Upper lobe of left lung (tissue), 6 donors: ENCODE measurements at places on chromosomes 13 and 19.

DNA sequence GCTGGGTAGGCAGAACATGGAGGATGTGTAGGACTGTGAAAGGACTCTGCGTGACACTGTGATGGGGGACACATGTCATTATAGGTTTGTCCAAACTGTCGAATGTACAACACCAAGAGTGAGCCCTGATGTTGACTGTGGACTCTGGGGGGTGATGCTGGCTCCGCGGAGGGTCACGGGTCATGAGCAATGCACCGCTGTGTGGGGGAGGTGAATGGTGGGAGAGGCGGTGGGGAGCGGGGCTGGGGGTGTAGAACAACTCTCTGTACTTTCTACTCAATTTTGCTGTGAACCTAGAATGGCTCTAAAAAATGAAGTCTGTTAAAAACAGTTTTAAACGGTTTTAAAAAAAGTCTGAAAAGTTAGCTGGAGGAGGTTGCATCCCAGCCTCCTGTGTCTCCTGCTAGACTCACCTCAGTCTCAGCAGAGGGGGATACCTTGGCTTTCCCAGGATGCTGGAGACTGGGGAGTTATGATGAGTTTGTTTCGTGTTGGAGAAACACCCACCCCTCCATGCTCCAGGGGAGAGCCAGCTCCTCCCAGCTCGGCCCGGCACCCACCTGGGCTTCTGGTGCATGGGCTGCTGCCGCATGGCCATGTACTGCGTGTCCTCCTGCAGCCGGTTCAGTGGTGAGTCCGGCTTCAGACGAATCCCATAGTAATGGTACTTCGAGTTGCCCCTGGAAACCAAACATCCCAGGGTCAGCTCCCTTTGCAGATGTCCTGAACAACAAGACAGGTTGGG lies 34.7 kb upstream of the RANBP3 start:
- no peak for DNase-seq

DNA sequence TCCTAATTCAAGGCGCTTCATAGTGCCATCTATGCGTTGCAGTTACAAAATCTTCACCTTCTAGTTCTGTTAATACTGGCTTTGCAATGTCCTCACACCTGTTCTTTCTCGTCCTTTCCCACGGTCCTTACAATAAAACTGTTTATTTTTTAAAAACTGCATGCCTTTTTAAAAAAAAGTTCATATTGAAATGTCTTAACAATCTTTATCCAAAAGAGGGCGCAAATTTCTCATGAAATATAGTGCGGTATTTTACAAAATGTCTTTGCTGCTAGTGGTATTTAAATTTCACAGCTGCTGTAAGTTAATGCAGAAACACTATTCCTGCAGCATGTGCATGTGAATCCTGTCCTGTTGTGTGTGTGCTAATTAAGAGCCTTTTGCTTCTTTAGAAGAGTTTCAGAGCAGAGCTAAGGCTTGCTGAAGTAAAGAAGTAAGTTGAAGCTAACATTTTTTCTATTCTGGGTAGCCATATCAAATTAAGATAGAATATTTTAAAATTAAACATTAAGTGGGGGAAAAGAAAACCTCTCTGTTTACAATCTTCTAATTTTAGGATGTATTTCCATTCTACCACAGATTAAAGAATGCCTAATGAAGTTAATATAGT lies 15.8 kb upstream of the CLDN10 start:
- DNase-seq, result no peak

GRCh38 chr13:50355797-50356196 lies 340.6 kb downstream of the KCNRG start:
- no peak for DNase-seq

DNA sequence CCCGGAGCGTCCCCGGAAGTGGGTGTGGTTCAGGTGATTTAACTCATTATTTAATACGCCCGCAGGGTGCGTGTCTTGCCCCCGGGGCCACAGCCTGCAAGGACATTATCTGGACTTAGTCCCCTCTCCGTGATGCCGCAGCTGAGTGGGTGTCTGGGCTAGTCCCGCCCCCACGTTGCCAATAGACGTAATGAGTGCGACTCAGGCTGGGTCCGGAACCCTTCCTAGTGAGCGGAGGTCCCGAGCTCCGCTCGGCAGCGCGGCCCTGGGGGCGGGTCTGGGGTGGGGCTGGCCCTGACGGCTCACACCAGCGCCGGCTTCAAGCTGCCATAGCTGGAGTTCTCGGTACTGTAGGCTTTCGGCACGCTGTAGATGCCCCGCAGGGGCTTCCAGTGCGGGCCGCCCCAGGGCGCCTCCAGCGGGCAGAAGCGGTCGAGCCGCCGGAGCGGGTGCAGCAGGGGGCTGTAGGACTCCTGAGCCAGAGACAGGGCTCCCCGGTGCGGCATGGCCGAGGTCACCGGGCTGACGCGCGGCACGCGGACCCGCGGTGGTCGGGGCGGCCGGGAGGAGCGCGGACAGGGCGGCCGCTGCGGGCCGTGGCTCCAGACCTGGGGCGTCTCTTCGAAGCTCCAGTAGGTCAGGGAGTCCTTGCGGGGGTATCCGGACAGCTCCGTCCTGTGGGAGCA lies 918 bp upstream of the LHB start:
- DNase-seq, result peak; percentile 92

DNA sequence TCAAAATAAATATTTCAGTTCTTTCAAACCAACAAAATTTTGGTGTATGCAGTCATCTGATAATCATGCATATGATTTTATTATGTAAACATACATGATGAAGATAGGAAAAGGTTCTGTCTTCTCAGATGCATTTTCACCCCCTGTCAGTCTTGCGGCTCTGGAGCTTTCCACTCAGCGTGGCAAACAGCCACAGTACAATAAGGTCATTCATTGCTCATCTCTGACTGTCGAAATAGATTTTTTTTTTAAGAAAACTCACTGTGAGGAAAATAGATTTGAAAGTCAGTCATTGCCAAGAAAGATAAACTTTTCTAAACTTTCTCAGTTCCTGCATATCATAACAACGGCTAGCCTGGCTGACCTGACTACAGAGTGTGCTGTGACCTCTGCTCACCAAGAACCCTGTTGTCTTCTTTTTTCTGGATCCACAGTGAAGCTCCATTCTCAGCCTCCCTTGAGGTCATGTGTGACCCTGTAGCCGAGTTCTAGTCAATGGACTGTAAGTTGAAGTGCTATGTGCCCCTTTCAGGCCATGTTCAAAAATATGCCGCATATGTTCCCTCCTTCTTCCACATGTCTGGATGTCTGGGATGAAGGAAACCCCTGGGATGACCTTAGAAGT lies 519.6 kb downstream of the KLF5 start:
- DNase-seq, result no peak

DNA sequence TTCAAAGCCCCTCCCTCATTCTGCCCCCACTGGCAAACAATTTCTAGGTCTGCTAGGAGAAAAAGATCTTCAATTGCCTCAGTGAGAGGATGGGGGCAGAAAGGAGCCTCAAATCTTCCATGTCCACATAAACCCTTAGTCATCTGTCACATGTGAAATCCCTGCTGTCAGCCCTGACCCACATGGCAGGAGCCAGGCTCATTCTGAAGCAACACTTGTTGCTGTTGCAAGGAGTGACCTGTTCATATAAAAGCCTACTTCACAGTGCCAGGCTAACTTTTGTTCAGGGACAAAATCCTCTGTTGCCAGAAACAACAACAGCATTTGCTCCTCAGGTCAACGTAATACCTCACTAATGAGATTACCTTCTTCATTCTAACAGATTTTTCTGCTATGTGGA lies 70.5 kb downstream of the IRS2 start:
- DNase-seq, result peak; percentile 74

DNA sequence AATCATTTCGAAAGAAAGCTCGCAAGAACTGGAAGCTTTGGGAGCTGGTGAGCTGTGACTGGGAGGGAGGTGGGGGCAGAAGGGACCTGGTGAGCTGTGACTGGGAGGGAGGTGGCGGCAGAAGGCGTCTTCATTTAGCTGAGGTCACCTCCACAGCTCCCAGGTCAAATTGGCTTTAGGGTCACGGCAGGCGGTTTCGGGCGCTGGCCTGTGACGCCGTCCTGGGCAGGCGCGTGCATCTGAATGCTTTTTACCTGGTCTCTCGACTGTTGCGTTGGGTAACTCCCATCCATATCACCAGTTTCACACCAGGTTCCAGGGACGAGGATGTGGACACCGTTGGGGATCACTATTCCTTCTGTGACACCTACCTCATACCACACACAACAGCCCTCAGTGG lies 29.2 kb downstream of the C2CD4C start:
- DNase-seq, result no peak

DNA sequence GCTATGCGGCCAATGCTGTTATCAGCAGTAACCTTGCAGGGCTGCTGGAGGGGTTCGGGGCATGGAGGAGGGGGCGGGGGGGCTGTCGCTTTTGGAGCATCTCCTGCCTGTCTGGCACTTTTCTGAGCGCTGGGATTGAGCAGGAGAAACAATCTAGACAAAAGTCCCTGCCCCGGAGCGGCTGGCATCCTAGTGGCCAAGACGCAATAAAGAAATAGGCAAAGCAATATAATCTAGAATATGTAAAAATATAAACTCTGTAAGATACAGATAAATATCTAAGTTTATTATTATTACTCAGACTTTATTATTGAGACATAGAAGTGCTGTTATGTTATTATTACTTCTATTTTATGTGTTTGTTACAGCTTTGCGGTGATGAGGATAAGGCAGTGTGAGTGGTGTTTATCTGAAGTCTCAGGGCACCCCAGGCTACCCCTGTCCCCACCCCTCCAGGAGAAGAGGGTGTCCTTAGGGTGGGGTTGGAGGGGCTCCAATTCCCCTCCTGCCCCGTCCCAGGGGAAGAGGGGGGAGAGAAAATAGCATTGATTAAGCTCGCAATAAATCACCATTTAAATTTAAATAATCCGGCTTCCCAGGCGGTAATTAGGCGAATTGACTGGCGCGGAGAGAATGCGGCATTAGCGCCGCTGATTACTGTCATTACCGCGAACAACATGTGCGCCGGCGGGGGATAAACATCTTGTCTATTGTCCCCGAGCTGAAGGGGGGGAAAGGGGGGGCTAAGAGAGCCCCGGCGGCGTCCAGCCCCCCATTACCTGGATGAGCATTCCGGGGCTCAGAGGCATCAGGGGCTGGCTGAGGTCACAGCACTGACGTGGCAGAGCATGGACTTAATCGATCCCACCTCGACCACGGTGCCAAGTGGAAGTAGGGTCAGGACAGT lies 3.2 kb downstream of the NPAS1 start:
- DNase-seq, result no peak

- no peak for DNase-seq
These were observed 955 bp downstream of the ZNF274 start for GRCh38 chr19:58183817-58184215.

DNA sequence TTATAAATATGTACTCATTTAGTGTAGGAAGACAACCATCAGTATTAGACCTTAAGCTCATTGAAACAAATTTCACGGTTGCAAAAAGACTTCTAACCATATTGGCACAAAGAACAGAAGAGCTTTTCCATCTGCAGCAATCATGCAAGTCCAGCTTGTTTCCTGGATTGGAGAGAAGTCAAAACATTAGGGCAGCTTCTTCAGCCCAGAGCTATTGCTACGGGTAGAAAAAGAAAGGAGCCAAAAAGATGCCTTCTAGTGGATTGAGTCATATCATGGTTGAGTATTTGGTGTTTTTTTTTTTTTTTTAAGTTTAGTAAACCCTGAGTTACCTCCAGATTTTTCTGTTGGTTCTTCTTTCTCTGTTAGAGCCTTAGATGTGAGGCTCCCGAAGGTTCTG lies 99.8 kb downstream of the WDFY2 start:
- DNase-seq, result no peak

DNA sequence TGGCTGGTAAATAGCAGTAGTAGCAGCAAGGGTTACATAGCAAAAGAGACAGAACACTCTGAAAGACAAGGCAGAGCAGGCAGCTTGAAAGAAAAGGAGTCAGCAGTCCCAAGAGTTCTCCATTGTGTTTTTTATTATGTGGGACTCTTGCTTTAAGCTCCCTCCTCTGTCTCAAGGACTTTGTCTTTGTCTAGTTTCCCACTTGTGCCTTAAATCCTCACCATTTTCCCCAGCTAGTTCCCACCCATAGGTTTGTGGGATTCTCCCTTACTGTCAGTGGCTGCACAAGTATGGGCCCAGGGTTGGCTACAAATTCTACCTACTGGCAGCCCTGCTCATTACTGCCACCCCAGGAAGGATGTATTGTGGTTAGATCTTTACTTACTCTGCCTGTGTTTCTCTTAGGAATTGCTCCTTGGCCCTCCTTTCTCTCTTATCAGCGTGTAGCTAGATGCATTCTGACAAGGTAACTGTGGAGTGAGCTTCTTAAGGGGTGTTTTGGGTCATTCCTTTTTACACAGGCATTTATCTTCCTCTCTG lies 413.4 kb upstream of the PCDH9 start:
- DNase-seq, result no peak

DNA sequence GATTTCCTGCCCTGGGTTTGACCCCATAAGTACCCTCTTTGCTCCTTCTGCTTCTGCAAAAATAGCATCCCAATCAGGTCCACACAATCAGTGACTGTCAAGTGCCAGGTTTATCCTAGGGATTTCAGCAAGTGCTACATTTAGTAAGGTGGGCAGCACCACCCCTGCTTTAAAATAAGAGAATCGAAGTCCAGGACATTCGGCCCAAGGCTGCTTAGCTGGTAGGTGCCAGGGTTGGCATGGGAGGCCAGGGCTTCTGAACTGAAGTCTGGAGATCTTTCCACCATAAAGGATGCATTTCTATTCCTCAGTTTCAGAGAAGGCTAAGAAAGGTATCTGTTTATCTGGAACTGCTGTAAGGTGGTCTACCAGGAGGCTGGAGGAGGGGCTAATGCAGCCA lies 408.3 kb downstream of the ZNF536 start:
- DNase-seq, result no peak

GRCh38 chr19:359653-359925 lies 15.0 kb upstream of the MIER2 start:
- no peak for DNase-seq

DNA sequence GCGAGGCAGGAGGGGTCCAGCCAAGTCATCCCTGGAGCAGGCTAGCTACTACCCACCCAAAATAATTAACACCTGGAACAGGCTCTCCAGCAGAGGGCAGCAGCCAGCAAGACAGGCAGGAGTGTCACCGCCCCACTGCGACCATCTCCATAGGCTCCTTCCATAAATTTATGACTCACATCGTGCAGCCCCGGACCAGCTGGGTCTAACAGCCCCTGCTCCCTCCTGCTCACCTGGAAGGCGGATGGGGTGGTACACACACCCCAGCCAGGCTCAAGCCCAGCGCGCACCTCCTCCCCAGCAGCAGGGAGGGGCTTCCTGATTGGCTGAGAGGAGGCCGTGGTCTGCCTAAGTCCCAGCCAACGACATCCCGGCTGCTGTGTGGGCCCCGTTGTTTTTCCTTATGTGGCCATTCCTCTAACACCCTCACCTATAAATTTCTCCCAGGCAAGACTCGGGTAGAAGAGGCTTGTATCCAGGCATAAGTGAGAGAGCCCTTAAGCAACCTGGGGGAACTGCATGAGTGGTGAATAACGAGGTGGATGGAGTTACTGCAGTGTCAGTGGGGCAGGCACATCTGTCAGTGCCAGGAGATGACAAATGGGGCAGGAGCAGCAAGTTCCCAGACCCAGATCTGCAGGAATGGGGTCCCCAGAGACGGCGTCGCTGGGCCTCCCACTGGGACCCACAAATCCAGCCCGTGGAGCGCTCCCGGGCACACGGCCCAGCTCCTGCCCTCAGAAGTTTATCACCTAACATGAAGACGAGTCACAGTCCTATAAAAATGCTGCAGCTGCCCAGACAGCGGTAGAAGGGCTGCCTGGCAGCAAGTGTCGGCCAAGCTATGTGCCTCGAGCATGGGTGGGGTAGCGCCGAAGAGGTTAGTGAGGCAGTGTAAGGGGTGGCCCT lies 43.1 kb downstream of the CEBPG start:
- no peak for DNase-seq

- peak; percentile 83 for DNase-seq
These were observed 57.5 kb upstream of the KCTD4 start for GRCh38 chr13:45258334-45258675.
